ENCODE measurements at places on chromosomes 4 and X.

GRCh38 chrX:68121835-68122234 lies 311.5 kb downstream of the OPHN1 start:
- no peak for DNase-seq

DNA sequence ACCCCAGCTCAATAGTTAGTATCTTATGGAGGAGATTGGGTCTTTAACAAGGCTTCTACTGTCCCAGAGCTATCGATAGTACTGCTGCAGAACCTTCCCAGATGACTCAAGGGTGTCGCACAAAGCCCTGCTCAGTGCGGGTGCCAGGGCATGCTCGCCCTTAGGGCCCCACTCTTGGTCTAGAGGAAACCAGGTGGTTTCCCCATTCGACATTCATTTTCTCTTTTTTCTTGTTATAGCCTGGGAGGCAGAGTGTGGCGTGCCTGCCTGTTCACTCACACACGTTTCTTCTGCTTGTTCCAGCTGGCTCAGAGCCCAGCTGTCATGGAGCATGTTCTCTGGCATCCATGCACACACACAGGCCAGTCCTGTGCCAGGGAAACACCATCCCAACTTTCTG lies 144.5 kb downstream of the SMIM20 start:
- DNase-seq: no peak

- no peak for DNase-seq
These were observed 8.8 kb upstream of the TMEM128 start for GRCh38 chr4:4256799-4257198.

DNA sequence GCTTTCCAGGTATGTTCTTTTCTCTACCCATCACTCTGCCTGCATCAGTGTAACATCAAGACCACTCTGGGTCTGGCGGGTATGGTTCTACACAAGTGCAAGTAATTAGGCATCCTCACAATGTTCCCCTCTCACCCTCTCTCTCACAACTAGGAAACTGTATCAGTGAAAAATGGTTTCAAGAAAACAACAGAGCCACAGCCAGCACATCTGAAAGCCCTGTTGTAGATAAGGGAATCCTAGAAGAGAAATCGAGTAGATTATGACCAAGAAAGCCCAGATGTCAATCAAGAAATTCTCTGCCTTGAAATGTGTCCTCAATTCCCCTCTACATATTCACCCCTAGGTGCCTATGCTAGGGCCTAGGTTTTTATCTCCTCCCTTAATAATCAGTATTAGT lies 281.3 kb upstream of the ANKRD50 start:
- no peak for DNase-seq

DNA sequence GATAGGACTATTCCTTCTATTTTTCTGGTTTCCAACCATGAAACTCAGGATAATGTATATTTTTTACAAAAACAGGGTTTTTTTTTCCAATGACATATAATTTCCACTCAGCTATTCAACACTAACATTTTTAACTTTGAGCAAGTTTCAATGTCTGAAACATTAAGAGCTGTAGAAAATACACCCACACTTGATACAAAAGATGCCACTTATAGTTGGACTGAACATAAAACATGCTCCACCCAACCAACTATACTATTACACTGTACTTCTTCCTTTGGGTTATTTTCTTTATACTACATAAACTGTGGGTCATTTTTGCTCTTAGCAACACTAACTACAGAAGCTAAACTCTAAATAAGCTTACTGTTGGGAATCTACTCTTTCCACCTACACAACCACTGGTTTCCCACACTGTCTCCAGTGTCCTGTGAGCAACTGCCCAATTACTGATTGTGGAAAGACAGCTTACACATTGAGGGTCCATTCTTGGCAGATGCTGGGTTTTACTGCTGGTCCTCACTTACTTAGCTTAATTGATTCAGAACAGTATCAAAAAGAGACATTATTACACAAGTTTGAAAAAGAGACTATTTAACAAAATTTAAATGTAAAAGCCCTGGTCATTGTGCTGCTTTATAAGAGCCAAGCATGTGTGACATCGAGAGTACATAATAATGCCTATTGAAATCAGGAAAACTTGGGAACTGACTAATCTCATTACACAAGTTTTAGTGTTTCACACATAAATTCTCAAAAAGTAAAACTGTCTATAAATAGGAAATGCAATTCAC lies 6.3 kb downstream of the AMMECR1 start:
- DNase-seq: no peak

- DNase-seq: no peak
These were observed 430.5 kb upstream of the TRAM1L1 start for GRCh38 chr4:117515921-117516320.

GRCh38 chrX:23937100-23937499 lies 29.3 kb downstream of the CXorf58 start:
- DNase-seq: no peak

- DNase-seq: no peak
These were observed 144.3 kb upstream of the STX18 start for GRCh38 chr4:4685810-4686795.

- DNase-seq: no peak
These were observed 11.7 kb upstream of the AP1AR start for GRCh38 chr4:112219826-112220366.

GRCh38 chr4:188341428-188341827 lies 202.2 kb downstream of the TRIML1 start:
- DNase-seq: no peak

GRCh38 chr4:165368114-165368513 lies 10.7 kb upstream of the CPE start:
- DNase-seq: no peak

DNA sequence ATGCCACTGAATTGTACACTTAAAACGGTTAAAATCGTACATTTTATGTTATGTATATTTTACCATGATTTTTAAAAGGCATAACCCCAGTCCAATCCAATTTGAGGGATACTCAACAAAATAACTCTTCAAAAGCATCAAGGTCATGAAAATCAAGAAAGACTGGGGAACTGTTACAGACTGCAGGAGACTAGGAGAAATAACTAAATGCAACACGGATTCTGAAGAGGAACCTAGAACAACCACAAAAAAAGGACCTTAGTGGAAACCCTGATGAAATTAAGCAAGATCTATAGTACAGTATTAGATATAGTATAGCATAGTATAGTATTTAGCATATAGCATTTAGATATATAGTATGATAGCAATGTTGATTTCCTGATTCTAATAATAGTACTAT lies 26.8 kb downstream of the SH3KBP1 start:
- no peak for DNase-seq

- DNase-seq: no peak
These were observed 213.8 kb upstream of the RADX start for GRCh38 chrX:106397788-106398538.

- DNase-seq: no peak
These were observed 104.6 kb downstream of the TNIP2 start for GRCh38 chr4:2651546-2651945.

DNA sequence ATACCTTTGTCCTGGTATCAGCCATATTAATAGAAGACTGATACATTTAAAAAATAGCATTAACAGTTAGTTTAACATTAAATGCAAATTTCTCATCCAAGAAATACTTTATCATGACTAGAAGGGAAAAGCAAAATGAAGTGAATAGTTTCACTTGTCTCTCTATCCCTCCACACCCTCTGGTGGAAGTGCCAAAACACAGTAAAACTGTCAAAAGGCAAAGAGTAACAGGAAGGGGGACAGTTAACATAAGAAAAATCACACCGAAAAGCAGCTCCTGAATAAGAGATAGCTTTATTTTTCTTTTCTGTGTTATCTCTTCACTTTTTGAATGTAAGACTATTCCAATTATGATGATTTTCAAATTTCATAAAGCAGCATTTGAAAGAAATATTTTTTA lies 187.2 kb downstream of the FBXW7 start:
- DNase-seq: no peak

DNA sequence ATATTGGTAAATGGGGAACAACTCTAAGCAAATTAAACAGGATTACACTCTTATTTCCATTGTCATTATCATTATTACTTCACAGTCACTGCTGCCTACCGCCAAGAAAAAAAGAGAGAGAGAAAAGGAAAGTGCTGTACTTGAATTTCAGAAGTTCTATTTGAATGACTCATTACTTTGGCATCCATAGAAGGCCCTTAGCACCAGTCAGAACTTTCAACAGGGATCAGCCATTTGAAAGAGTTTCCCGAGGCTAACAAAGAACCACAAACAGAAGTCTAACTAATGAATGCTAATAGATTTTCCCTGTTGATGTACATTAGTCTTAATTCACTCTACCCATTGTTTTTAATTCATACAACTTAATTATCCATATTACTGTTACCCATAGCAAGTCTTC lies 116.3 kb downstream of the SHROOM4 start:
- no peak for DNase-seq

DNA sequence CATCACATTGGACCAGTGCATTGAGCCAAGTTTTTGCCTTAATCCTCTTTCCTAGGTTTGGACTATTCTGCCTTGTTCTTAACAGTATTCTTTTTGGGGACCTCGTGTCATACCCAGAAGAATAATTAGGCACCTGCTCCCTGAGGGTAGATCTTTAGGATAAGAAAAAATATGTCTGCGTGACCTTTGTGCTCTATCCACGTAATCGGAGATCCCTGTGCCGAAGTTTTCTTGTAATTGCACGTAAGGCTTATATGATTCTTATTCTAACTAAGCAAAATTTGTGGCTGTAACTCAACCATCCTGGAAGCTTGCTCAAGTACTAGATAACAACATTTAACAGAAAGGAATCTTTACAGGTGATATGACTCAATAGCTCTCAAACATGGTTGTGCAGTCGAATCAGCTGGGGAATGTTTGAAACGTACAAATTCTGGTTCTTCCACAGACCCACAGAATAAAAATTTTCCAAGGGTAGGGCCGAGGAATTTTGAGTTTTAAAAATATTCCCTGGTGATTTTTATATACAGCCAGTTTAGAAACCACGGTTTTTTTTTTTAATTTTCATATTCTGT lies 344.3 kb downstream of the GBA3 start:
- no peak for DNase-seq

DNA sequence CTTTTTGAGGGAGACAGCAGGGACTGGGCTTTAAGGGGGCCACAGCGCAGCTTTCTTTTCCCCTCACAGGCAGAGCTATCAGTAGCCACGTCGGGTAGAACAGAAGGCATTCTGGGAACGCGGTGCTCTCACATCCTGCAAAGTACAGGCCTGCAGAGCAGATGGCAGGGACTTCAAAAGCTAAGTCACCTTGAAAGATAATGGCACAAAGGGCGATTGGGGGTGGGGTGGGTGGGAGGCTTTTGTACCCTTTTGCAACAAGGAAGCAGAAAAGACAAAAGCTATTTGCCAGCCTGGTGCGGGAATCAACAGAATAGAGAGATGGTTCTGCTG lies 93.9 kb downstream of the PHKA2 start:
- no peak for DNase-seq

DNA sequence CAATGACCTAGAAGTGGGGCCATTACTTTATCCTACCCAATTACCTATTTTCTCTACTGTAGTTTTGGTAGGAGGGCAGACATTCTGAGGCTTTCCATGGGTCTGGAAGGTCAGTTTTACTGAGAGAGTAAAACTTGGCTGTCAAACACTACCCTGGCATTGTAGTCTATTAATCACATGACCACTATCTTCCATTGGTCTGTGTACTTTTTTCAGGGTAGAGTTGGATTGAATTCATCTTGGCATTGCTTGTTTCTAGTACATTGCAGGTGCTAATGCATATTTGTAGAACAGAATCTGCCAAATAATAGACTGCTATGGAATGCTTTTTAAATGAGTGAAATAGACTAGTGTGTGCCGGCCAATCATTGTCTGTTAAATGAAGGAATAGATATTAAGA lies 271.9 kb downstream of the STIM2 start:
- DNase-seq: no peak

- no peak for DNase-seq
These were observed 137.0 kb downstream of the AMMECR1 start for GRCh38 chrX:110180928-110181310.

DNA sequence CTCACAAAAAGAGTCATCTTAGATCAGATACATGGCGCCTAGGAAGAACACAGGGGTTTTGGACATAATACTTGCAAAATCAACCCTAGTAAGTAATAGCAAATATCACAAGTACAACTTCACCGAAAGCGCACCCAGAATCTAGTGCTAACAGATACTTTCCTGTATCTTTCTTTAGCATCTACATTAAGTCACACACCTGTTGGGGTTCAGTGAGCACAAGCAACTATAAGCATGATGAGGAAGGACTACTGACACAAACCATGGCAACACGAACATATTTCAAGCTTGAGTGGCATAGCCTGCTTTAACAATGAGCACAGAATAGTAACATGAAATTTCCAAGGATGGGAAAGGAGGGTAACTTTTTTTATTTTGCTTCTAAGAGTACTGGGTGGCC lies 116.1 kb downstream of the GPC3 start:
- no peak for DNase-seq

DNA sequence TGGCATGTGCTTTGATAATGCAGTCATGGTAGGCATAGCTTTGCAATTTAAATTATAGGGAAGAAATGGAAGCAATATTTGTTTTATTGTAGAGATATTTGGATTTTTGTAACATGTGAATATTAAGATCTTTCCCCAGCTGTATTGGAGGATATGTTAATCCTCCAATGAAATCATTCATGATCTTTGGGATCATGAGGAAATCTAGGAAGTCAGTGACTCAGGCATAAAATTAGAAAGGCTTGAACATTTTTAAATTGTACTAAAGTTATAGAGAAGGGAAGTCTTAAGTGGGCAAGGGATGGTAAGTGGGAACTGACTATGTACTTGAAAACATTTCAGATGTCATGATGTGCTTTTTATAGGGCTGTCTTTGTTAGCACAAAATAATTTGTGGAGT lies 46.8 kb downstream of the FIP1L1 start:
- DNase-seq: no peak

DNA sequence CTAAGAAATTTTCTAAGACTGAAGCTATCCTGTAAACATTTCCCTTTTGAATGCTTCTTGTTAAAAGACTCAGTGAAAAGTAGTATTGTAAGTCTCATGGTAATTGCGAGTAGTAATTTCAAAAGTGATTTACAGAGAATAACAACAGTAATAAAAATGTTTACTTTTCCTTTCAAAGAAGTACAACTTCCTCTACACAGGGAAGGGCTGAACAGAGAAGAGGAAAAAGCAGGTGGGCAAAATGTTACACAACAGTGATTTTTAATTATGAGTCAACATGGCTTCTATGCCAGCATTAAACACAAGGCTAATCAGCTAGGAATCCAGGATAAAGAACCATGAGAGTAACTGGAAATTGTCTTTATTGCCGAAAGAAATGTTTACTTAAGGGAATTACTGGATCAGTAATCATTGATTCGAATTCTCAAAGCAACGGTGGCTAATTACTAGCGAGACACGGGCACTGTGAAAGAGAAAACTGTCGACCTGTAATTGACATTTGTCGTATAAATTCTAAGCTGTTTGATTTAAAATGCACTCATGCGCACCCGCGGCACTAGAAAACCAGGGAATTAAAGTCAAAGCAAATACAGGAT lies 15.4 kb downstream of the UTP3 start:
- no peak for DNase-seq

All from effector CD8-positive, alpha-beta T cell (primary cell).